ENCODE measurements at places on chromosomes 2 and 18.

DNA sequence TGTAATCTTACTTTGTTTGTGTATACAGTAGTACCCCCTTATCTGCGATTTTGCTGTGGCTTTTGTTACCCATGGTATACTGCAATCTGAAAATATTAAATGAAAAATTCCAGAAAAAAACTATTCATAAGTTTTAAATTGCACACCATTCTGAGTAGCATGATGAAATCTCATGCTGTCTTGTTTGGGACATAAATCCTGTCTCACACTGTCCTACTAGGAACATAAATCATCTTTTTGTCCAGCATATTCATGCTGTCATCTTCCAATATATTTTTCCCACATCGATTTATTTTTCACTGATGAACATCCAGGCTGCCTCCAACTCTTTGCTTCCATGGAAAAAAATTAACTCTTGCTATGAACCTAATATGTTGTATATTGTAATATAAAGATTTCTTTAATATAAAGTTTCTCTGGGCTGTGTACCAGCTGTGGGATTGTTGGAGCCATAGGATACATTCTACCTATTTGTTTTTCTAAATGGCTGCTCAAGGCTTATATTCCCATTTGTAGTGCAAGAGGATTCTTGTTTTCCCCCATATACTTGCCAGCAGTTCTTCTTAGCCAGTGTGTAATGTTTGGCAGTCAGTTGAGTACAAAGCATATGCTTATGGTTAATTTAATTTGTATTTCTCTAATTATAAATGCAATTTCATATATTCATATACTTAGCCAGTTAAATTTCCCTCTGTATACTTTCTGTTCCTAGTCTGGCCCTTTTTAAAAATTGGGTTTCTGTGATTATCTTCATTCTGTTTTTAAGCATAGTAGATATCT, 114.3 kb upstream of the MYO3B start:
- no peak for DNase-seq

GRCh38 chr18:70181015-70181414, 24.5 kb downstream of the RTTN start:
- no peak for DNase-seq

DNA sequence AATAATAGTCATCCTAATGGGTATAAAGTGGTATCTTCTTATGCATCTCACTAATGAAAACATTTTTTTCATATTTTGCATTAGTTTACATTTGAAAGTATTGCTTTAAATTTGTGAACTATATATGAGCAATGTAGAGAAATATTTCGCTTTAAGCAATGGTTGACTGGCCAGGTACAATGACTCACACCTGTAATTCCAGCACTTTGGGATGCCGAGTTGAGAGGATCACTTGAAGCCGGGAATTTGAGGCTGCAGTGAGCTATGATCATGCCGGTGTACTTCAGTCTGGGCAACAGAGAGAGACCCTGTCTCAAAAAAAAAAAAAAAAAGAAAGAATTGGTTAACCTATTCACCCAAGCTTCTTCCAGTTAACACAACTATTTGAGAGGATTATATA, 15.1 kb downstream of the ZCCHC2 start:
- no peak for DNase-seq

- no peak for DNase-seq
These were observed 330.3 kb downstream of the TNS1 start for GRCh38 chr2:217672472-217672871.

DNA sequence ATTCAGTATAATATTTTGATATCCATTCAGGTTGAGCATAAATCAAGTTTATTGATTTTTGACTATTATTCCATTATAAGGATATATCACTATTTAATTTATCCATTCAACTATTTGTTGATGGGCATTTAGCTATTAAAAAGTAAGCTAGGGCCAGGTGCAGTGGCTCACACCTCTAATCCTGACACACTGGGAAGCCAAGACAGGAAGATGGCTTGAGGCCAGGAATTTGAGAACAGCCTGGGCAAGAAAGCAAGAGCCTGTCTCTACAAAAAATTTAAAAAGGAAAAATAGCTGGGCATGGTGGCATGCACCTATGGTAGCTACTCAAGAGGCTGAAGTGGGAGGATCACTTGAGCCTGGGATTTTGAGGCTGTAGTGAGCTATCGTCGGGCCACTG, 183.5 kb downstream of the HNMT start:
- no peak for DNase-seq

DNA sequence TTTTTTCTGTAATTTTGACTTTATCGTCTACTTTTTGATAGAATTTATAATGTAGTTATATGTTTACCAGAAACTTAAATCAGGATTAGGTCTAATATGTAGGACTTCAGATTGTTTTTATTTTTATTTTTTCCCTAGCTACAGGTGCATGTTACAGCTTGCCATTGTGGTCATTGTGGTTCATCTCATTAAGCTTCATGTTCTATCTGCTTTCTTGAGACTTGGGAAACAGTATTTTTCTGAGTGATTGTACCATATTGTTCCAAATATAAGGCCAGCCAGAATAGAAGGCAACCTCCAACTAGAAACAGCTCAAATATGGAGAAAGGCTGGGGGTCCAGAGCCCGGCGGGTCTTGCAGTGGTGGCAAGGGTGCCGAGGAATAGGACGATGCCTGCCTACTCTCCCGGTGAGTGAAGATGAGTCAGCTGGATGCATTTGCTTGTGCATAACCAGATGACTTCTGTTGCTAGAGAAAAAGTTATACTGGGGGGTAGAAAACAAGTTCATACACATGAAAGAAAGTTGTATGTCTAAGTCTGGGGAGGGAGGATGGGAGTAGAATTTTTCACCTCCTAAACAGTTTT, 188.4 kb downstream of the CCDC85A start:
- no peak for DNase-seq

GRCh38 chr2:86229221-86229620, 30.0 kb downstream of the MRPL35 start:
- no peak for DNase-seq

- no peak for DNase-seq
These were observed 309.1 kb downstream of the MYCN start for GRCh38 chr2:16249246-16250055.

DNA sequence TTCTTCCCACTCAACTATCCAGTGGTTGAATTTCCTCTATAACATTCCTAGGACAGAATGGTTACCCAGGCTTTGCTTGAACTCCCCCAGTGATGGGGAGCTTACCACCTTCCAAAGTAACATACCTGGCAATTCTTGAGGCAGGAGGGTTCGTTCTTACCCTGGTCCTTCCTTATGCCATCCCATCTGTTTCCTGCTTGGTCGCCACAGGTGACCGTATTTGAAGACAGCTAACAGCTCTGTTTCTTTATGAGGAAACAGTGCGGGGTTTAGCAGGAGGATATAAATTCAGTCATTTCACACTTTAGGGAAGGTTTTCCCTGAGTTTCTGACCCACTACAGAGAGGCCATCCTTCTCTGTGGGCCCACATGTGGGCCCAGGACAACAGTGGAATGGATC, 42.6 kb downstream of the FOSL2 start:
- no peak for DNase-seq

DNA sequence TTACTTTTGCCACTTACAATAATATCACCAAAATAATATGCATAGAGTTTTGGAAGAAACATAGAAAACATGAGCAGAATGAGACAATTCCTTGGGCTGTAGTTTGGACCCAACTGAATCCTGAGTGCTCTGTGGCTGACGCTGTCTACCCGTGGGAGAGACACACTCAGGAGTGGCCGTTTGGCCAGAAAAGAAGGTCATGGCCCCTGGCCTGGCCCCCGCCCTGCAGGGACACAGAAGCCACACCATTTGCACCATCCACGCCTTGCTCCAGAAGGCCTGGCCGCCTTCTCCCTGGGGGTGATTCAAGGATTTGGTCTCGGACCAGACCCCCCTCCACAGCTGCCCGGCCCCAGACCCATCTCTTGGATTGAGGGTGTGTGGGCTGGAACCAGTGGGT, 6.4 kb upstream of the D2HGDH start:
- no peak for DNase-seq

DNA sequence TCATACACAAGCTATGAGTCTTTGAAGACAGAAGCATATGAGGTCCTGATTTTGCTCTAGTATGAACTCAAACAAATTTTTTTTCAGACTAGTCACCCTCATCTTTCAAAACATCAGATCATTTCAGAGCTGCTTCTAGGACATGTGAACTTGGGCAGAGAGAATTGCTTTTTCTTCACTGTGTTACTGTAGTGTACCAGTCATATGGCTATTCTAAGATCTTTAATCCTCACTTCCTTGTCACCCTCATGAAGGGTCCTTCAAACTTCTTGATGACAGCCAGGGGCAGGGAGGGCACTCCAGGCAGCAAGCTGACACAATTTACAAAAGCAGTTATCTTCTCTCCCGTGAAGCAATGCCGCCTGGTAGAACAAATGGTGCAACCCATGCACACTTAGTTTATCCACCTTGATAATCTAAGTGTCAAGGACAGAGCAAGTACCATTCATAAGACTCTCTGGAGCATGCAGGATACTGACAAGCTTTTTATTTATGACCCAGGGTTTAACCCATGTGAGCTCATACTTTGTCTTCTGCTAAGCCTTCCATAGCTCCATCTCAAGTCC, 200.6 kb downstream of the DPP10 start:
- DNase-seq: no peak

DNA sequence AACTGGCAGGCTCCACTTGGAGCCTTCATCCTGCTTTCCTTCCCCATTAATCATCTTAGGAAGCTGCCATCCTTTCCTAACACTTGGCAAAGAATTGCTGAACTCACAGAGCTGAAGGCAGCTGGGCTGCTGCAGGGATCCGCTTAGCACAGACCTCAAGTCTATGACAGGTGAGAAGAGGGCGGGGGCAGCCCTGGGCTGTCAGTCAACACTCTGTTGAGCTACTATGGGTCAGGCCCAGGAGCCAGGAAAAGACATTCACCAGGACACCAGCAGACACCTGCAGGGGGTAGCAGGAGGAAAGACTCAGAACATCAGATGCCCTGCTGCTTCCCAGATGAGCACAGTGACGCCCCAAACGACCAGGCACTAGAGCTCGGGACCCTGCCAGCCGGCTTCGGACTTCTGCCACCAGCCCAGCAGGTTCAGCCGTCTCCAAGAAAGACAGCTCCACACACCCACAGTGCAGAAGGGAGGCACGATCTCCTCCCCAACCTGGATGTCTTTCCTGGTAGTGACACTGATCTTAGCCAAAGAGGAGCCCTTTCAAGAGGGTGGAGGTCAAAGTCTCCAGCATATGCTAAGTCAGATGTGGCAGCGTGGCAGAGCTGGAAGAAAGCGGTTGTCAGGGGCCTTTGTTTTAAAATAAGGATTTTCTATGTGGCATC, 55.2 kb downstream of the SNORC start:
- DNase-seq: no peak

- DNase-seq: no peak
These were observed 42.6 kb downstream of the NEB start for GRCh38 chr2:151691631-151692030.

GRCh38 chr2:50732796-50733195, 299.1 kb downstream of the NRXN1 start:
- DNase-seq: no peak

DNA sequence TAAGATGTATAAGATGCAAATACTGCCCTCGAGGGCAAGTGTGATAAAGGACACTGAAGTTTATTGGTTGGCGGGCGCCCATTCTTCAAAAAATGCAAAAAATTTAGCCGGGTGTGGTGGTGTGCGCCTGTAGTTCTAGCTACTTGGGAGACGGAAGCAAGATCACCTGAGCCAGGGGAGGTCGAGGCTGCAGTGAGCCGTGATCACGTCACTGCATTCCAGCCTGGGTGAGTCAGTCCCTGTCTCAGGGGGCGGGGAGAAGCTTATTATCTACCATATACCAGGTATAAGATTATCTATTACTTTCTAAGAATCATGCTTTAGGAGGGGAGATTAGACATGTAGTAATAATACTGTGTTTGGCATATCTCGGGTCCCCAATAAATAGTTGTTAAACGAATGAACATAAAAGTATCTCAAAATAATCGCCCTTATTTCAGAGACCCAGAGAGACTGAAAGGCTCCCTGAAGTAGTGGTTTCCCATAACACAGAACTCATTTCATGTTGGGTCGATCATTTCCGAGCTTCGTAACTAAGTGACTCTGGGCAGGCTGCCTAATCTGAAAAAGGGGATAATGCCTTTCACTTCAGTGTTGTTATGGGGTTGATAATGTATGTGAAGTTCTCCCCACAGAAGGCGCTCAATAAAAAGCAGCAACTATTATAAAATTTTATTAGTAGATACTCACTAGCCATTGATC, 1.2 kb upstream of the SELENOI start:
- DNase-seq: no peak

GRCh38 chr2:118529908-118530599, 317.4 kb downstream of the EN1 start:
- no peak for DNase-seq

DNA sequence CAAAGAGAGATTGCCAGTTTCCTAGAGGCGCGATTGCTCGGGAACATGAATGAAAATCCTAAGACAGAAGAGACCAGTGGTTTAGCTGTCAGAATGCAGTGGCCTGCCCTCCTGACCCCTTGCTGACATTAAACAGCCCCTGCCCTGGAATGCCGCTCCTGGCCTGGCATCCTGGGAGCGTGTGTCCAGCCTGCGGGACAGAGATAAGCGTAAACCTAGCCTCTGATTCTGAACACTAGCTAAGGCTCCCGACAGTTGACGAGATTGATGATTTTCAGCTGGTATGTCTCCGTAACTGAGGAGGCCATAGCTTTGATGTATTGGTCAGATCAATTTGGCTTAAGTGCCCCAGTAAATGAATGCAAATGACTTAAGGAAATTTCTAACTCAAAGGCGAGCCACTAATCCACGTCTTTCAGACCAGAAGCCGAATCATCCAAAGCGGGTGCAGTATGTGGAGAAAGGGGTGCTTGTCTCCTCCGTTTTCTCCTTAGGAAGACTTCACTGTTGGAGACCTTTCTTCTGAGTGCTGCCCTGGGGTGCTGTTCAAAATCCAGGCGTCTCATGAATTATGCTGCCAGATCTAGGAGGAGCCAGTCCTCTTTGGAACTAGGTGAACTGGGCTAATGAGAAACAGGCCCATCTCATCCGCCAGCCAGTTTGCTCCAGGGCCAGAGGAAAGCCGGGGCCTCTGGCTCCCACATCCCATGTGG, 142.5 kb upstream of the L3MBTL4 start:
- DNase-seq: no peak

GRCh38 chr2:65388051-65388531, 44.3 kb downstream of the SPRED2 start:
- DNase-seq: no peak

- no peak for DNase-seq
These were observed 173.7 kb downstream of the DOK6 start for GRCh38 chr18:69574401-69574800.

- DNase-seq: no peak
These were observed 63.5 kb upstream of the NFE2L2 start for GRCh38 chr2:177328056-177328455.

- DNase-seq: no peak
These were observed 71.4 kb downstream of the RAPGEF4 start for GRCh38 chr2:172806996-172807395.

- DNase-seq: no peak
These were observed 32.1 kb upstream of the SIGLEC15 start for GRCh38 chr18:45793264-45793965.

DNA sequence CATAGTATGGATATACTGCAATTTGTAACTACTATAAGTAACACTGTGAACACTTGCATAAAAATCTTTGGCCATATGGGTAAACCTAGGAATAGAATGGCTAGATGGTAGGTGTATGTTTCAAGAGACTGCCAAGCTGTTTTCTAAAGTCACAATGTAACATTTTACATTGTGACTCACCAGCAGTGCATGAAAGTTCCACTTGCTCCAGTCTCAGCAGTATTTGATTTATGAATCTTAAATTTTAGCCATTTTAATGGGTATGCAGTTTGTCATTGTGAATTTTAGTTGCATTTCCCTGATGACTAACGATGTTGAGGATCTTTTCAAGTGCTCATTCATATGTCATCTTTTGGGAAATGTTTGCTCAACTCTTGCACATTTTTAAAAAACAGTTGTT, 86.1 kb downstream of the FARSB start:
- no peak for DNase-seq

- DNase-seq: no peak
These were observed 10.8 kb upstream of the AMER3 start for GRCh38 chr2:130744287-130745117.
